Fibroblast of lung (primary cell): ENCODE measurements at places on chromosomes 2 and 18. TPM values are rescaled to one million over a fixed set of nuclear protein-coding genes. Genes with fewer than 3 reads are reported as not detected.

GRCh38 chr2:233409286-233409991, 55.1 kb downstream of the DGKD start:
- no peak overlapping the region for H3K27ac ChIP-seq
- H3K4me3 ChIP-seq, result no peak overlapping the region
- H3K4me1 ChIP-seq, result peaks cover 10% of the 10 kb centered on the region
- no peaks in the 10 kb centered on the region for H3K27me3 ChIP-seq
- DNase-seq, result no peak

TRIB2 gene
- 31.0 and 38.5 TPM in 2 replicates for total RNA-seq

- H3K36me3 ChIP-seq, result no peaks in the 10 kb centered on the region
- H3K27ac ChIP-seq, result no peak overlapping the region
- DNase-seq, result no peak
- no peaks in the 10 kb centered on the region for H3K4me1 ChIP-seq
- no peaks in the 10 kb centered on the region for H3K27me3 ChIP-seq
- H3K4me3 ChIP-seq, result no peak overlapping the region
Measured at GRCh38 chr2:230269715-230270114, 44.2 kb downstream of the SP140 start.

MORN2 gene
- 14.4 and 19.3 TPM in 2 replicates for total RNA-seq

- DNase-seq, result no peak
- no peaks in the 10 kb centered on the region for H3K4me1 ChIP-seq
- no peak overlapping the region for H3K4me3 ChIP-seq
- H3K36me3 ChIP-seq, result no peaks in the 10 kb centered on the region
- H3K27ac ChIP-seq, result no peak overlapping the region
Measured at GRCh38 chr2:168729455-168729854, 73.0 kb upstream of the NOSTRIN start.

GPR45 gene
- not detected in 2 replicates for total RNA-seq

B4GALT6 gene
- 1.3 and 1.5 TPM in 2 replicates for total RNA-seq

GRCh38 chr18:50751947-50752346, 67.9 kb downstream of the MRO start:
- no peak overlapping the region for H3K27ac ChIP-seq
- no peaks in the 10 kb centered on the region for H3K36me3 ChIP-seq
- H3K4me3 ChIP-seq, result no peak overlapping the region
- DNase-seq, result no peak

DNA sequence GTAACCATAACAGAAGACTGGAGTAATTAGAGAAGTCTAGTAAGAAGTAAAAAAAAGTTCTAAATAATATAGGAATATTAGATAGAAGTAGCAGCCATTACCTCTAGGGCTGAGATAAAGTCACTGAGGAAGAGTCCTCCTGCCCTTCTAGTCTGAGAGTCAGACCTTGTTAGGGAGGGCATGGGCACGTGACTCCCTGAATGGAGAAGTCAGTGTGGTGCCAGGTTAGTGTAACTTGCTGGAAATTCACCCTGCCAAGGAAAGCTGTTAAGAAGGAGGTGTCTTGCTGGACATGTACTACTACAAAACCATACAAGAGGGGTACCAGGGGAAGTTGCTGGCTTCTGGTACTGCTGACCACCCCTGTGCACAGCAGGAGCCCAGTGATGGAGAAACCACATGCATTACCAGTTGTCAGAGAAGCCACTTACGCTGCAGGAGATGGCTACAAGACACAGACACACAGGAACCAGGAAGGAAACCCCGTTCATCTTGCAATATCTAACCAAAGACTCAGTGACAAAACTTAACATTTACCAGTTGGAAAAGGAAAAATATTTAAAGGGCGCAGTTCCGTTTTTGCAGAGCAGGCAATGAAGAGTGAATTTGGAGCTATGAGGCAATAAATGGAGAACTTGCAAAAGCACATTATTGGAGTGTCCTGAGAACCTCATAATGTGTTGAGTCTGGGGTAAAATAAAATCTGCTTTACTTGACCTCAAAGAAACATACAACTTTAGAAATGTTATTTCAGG, 77.2 kb upstream of the TLK1 start:
- H3K27ac ChIP-seq, result no peak overlapping the region
- H3K4me3 ChIP-seq, result no peak overlapping the region
- DNase-seq, result no peak
- no peaks in the 10 kb centered on the region for H3K36me3 ChIP-seq
- H3K27me3 ChIP-seq, result no peaks in the 10 kb centered on the region

DNA sequence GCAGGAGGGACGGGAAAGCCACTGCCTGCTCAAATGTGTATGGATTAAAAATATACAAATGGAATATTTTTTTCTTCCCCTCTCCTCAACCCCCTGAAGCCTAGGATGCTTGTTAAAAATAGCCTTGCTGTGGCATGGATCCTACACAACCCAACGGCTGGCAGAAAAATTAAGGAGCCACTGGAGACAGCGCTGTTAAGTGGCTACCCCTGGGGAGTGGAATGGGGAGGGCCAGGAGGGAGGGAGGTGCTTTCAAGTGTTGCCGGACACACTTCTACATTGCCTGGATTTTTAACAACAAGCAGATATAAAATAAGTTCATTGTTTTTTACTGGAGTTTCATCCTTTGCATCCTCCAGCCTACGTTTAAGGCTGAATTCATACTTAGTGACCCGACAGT, 66.6 kb downstream of the ZBTB7C start:
- no peaks in the 10 kb centered on the region for H3K27me3 ChIP-seq
- H3K4me1 ChIP-seq, result no peaks in the 10 kb centered on the region
- DNase-seq, result no peak
- H3K36me3 ChIP-seq, result no peaks in the 10 kb centered on the region
- H3K4me3 ChIP-seq, result no peak overlapping the region

DNA sequence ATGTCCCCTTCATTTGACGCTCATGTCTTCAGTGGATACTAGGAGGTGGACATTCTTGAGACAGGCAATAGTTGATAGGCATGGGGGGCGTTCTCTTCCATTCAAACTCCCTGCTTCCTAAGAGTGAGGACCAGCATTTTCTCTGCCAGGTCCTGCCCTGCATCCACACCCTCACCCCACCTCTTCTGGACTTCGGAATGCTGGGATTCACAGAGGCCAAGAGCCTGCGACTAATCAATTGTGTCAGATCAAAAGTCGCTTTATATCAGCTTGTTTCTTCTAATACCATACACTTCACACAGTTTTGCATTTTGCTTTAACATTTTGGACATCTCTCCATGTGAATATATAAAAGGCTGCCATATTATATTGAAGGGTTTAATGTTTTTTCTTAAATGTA, 210.7 kb downstream of the CCDC102B start:
- no peaks in the 10 kb centered on the region for H3K36me3 ChIP-seq
- DNase-seq, result no peak
- no peaks in the 10 kb centered on the region for H3K4me1 ChIP-seq
- no peak overlapping the region for H3K27ac ChIP-seq

GRCh38 chr2:85307527-85307897, 20.3 kb downstream of the TGOLN2 start:
- no peak overlapping the region for H3K27ac ChIP-seq
- H3K27me3 ChIP-seq, result no peaks in the 10 kb centered on the region
- no peak for DNase-seq
- peaks cover 7% of the 10 kb centered on the region for H3K4me1 ChIP-seq
- H3K36me3 ChIP-seq, result peaks cover 2% of the 10 kb centered on the region
- H3K4me3 ChIP-seq, result no peak overlapping the region

THSD7B gene
- under 0.01 TPM in 2 replicates for total RNA-seq

DNA sequence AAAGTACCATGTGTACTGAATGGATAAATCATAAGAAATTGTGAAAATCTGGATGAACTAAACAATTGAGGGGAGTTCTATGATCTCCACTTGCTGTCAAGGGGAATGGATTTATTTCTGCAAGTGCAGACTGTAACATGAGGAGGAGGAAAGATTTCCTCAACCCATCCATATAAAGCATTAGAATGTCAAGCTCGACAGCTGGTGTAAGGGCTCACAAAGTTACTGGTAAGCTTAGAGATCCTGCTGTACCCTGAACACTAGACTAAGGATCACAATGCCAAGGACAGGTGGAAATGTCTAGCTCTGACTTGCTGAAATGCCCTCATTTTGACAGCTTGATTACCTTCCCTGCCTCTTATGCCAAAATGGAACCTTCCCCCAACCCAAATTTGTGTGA, 125.3 kb downstream of the TCF4 start:
- H3K27me3 ChIP-seq, result no peaks in the 10 kb centered on the region
- DNase-seq, result no peak
- no peaks in the 10 kb centered on the region for H3K4me1 ChIP-seq
- H3K36me3 ChIP-seq, result no peaks in the 10 kb centered on the region
- no peak overlapping the region for H3K27ac ChIP-seq
